ENCODE measurements at places on chromosomes 1 and 21.

DNA sequence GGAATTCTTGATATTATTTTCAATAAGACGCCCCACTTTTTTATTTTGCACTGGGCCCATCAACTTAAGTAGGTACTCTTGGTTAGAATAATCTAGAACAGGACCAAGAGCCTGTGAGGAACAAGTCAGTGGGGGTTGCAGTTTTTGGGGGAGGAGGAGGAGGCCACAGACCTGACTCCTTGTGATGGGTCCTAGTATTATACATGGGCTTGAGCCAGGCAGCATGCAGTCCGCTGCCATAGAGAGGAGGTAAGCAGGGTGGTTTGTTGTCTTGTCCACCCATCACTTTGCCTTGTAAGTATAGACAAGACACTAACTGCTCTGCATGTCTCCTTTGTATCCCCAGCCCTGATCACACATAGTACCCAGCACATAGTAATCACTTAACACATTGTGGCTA, 24.5 kb downstream of the ROR1 start:
- no peak for DNase-seq

- DNase-seq = no peak
Measured at GRCh38 chr1:223654083-223654482, 11.4 kb downstream of the CAPN8 start.

DNA sequence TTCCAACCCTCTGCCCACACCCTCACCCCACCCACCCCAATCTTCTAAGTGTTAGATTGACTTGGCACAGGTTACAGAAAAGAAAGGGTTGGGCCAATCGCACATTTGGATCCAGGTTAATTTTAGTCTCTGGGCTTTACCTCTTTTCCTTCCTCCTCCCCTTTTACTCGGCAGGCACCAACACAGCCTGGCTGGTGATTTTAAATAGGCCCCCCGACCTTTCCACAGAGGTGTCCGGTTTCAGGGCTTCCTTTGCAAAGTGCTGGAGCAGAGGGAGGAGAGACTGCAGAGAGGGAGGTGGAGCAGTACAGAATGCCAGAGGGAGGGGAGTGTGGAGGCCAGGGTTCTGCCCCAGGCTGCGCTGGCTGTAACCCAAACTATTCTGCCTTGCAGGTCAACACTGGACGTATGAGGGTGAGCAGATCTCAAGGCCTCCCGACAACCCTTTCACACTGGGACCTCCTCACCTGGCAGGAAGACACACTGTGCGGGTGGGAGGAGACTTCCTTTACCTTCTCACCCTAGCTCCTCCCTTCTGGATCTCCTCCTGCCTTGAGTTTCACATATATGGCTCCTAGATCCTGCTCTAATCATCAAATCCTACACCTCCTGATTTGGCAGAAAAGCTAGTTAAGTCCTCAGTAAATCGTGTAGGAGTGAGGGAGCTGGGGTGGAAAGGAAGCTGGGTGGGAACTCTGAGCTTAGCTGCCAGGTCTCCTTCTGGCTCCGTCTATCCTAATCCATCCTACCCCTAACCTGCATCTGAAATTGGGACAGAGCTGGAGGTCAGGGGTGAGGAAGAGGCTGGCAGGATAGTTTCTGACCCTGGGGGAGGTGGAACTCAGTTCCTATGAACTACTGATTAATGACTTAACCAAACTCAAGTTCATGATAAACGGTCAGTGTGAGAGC, 2.4 kb downstream of the CA14 start:
- no peak for DNase-seq

GRCh38 chr1:226875641-226876295, 5.4 kb downstream of the PSEN2 start:
- no peak for DNase-seq

DNA sequence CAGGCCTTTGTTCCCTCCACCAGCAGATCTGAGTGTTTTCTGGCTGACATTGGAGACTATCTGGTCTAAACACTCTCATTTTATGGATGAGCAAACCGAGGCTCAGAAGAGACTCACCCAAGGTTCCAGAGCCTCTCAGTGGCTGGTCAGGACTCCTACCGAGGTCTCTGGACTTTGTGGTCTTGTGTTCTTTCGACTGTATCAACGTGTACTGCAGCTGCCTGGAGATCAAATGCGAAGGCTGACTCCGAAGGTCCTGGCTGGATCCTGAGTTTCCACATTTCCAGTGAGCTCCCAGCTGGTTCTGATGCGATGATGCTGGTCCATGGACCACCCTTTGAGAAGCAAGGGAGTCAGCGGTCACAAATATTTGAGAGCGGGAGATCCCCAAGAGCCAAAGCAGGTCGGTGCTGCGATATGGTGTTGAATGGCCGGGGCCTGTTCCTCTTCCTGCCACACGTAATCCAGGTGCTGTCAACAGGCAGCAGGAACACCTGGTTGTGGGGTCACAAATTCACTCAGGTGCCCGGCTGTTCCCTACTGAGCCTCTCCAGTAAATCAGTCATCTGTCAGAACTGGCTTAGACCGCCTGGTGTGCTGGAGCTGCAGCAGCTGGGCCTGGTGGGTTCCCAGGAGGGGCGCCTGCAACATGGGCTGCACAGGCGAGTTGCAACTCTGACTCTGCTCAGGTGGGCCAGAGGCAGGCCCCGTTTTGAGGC, 94.8 kb upstream of the USP24 start:
- no peak for DNase-seq

GRCh38 chr21:29007810-29008209, 11.3 kb downstream of the RWDD2B start:
- DNase-seq = no peak

DNA sequence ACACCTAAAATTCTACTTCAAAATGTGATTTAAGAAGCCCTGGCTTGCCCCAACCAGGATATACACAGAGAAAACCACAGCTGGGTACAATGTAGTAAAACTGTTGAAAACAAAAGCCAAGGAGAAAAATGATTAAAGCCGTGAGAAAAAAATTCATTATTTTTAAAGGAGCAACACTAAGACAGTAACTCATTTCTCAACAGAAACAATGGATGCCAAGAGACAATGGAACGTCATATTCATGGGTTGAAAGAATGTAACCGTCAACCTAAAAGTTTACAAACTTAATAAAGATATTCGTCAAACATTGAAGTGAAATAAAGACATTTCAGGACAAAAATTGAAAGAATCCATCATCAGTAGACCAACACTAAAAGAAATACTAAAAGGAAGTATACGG, 340.9 kb downstream of the KIF26B start:
- DNase-seq = no peak

DNA sequence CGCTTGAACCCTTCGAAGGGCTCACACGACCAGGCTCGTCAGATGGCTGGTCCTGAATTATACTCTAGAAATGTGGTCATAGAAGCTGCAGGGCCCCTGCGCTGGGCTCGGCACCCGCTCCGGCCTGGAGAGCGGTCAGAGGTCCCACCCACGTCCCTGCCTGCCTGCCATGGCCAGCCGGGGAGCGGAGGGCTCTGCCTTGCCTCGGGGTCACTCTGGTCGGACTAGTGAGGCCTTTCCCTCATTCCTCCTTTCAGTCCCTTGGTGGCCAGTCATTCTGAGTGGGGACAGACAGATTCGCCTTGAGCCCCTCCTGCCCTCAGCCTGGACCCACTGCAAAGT, 529 bp upstream of the MARCKSL1 start:
- no peak for DNase-seq

- DNase-seq = peak; percentile 44
Measured at GRCh38 chr1:202625416-202626360, 84.6 kb downstream of the SYT2 start.

DNA sequence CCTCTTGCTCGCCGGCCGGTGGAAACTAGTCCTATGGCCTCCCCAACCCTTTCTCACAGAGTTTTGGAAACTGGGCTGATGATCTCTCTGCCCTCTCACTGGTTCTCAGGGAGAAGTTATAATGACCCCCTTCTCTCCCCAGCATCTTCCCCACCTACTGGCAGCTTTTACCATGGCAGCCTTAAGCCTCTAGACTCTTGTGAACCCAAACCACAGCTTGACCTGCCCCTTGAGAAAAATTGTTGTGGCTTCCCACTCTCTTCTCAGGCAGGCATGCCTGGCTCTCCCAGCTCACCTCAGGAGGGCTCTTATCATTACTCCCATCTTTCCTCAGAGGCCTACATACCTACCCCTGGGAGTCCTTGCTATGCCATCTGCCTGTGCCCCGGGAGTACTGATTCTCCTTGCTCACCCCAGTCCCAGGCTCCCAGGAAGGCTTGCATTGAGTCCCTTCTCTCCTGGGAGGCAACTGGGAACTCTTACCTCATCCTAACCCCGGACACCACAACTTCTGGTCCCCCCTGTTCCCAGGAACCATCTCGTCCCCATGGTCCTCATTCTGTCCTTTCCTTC, 1.6 kb downstream of the NSUN4 start:
- DNase-seq = no peak

GRCh38 chr1:102891868-102892625, 216.3 kb downstream of the COL11A1 start:
- DNase-seq = no peak

DNA sequence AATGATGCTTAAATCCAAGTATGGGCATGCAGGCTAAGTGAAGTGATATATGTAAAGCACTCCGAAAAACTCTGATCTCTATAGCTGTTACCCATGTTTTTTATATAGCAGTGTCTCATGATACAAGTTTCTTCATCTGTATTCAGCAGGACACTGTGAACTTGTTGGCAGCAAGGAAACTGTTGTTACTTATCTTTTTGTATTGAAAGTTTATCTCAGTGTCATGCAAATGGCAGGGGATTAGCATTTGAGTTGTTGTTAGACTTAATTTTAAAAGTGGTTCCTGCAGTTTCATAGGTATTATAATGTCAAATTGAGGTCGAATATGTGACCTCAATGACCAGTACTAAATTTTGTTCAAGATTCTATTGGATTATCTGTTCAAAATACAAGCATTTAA, 47.9 kb downstream of the NCAM2 start:
- no peak for DNase-seq

DNA sequence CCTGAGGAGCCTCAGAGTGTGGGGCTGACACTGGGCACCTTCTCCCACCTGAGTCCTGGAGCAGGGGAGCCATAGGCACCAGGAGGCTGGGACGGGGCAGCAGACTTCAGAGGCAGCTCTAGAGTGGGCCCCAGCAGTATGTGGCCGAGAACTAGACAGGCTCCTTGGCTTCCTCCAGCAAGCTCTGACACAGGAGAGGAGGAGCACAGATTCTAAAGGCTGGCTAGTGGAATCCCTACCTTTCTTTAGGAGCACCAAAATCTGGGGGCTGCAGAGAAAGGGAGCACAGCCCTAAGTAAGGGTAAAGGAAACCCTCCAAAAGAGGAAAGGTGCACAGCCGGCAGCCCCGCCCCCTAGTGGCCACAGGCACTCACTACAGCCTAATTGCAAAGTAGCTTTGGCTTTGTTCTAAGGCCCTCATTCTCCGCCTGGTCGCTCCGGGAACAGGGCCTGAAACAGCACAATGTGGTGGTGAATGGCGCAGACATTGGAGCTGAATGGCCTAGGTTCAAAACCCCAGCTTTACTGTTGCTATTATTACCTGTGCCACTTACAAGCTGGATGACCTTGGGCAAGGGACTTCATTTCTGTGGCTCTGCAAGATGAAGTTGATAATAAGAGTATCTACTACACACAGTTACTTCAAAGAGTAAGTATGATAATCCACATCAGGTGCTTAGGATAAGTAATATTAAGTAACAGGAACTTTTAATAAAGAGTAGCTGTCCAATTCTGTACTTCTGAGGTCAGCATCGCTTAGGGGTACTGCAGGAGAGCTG, 8.8 kb upstream of the GUCA2A start:
- peak; percentile 48 for DNase-seq

DNA sequence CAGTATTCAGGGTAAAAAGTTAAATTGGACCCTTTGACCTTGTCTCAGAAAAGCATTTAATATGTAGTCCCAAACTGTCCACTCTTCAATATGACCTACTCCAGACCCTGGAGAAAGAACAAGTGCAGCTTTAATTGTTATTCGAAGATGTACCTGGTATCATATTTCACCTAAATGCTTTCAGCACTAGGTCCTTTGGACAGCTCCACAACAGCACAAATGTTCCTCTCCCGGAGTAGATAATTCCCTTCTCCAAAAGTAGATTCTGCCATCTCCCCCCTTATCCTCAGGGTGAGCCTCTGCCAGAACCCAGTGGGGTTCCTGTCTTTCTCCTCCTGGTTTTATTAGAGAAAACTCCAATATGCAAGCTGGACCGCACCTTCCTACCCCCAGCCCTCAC, 104.5 kb upstream of the AJAP1 start:
- no peak for DNase-seq

GRCh38 chr1:204684571-204685235, 835 bp downstream of the LRRN2 start:
- no peak for DNase-seq

DNA sequence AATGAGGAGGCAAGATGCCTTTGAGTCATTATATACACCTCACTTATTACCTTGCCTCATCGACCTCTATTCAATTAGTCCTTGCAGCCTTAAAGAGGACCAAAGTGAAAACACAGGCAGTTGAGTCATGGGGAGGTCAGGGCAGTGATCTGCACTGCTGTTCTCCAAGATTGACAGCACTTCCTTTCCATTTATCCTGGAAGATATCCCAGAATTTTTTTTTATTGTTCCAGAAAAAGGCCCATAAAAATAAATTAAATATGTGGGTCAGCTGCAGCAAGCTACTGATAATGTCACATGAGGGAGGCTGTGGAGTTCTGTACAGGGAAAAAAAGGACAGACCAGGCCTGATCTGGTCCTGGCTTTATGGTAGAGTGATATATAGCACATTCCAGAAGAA, 33.2 kb upstream of the CDC42BPA start:
- DNase-seq = no peak

GRCh38 chr1:178486100-178487069, 10.4 kb downstream of the CLEC20A start:
- DNase-seq = no peak

DNA sequence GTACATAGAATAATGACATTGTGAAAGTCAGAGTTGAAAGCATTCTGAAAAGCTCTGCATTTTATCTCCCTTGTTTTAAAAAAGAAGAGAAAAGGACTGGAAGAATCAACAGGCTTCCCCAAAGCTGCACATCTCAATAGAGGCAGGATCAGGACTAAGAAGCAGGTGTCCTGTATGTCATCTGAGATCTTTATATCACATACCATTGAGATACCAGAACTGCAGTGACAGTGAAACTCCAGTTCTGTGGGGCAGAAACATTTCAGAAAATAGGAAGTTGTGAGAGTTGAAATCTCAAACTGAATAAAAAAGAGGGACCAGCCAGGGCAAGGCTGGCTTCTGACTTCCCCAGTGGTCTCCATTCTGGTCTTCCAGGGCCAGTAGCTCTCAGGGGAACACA, 33.0 kb upstream of the SH2D1B start:
- no peak for DNase-seq

Measured in activated effector memory CD4-positive, alpha-beta T cell treated with Interleukin-2 at 50 U/mL for 16 hours (primary cell).